Progenitor cell of endocrine pancreas (in vitro differentiated cells): ENCODE measurements at places on chromosomes 4 and X.

DNA sequence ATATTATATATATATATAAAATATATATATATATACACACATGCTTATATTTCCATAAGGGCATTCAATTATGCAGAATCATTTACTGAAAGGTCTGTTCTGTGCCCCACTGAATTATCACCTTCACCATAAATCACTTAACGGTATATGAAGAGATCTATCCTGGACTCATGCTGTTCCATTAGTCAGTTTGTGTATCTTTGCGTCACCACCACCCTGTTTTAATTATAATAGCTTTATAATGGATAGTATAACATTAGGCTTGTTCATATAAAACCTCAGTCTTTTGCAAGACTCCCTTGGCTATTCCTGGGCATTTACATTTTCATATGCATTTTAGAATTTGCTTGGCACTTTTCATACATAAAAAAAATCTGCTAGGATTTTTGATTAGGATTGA, 19.1 kb downstream of the WDR17 start:
- DNase-seq, result no peak

GRCh38 chrX:19293606-19294325, 50.0 kb upstream of the PDHA1 start:
- DNase-seq, result no peak

- no peak for DNase-seq
These were observed 119.9 kb upstream of the POF1B start for GRCh38 chrX:85499400-85499799.

DNA sequence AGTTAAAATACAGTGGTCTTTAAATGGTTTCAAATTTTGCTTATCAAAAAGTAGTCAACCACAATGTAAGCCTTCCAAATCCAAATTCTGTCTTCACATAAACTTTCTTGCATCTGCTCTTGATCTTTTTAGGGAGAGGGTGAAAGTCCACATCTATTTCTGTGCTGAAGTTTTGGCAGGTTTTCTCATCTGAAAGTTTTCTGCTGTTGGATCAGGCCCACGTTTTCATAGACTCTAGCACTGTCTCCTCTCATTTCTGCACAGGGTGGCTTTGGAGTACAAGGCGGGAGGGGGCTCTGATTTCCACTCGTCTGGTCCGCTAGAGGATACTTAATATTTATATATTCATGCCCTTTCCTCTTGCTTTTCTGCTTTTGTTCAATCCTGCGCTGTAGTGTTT, 18.1 kb upstream of the TMEM150C start:
- no peak for DNase-seq

DNA sequence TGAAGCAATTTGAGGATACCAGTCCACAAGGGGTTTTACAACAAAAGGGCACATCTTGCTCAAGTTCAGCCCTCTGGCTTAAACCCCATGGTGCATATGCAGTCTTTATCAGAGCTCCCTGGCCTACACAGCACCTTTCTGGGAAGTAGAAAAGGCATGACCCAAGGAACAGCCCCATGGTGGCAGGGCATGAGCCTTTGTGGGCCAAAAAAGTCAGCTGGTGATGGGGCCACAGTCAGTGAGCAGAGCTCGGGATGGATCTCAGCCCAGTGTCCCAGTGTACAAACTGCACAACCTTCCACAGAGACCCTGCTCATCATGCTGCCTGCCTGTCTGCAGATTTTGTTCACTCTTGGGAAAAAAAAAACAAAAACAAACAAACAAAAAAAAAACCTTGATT, 22.3 kb upstream of the TMEM165 start:
- no peak for DNase-seq

- no peak for DNase-seq
These were observed 733 bp downstream of the CCNA2 start for GRCh38 chr4:121822796-121823504.

GRCh38 chr4:15719506-15719905, 16.6 kb downstream of the BST1 start:
- no peak for DNase-seq

GRCh38 chrX:11431786-11432185, 138.6 kb downstream of the AMELX start:
- DNase-seq, result no peak

- DNase-seq, result no peak
These were observed 76.0 kb downstream of the FAT4 start for GRCh38 chr4:125390727-125391126.

- no peak for DNase-seq
These were observed 190.0 kb upstream of the NEIL3 start for GRCh38 chr4:177119691-177120090.

DNA sequence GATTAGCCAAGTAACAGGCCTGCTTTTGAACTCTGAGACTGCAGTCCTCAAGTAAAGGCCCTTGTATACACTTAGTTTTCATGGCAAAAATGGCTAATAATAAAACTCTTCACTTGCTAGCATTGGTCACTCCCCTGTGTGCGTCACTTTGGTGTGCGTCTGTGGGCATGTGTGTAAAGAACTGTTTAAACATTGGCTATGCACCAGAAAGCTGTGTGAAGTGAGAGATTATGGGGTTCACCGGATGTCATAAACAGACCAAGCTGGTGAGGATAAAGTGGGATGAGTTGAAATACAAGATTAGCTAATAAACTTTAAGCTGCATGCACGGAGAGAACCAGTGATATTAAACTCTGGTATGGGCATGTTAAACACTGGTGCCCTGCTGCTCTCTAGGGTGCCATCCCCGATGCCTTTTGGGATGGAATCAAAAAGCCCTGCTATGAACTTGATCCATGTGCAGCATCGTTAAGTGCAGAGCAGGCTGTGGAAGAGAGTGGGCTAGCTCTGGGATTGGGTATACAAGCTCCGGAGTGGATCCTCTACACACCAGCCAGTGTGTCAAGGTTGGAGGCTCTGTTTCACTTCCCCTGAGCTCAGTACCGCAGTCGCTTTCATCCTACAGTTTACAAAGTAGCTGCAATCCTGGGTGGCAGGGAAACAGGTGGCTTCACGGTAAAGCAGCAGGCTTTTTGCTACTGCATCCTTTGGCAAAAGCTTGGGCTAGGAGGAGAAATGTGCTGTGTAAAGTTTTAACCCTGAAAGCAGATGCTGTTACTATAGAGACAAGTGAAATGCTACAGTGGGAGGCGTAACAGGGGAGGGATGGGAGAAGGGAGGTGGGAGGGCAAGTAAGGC, 108.3 kb upstream of the SLC4A4 start:
- no peak for DNase-seq

GRCh38 chrX:37348971-37349220, 268 bp upstream of the PRRG1 start:
- no peak for DNase-seq

GRCh38 chr4:88802585-88803286, 105.1 kb upstream of the NAP1L5 start:
- DNase-seq, result no peak

DNA sequence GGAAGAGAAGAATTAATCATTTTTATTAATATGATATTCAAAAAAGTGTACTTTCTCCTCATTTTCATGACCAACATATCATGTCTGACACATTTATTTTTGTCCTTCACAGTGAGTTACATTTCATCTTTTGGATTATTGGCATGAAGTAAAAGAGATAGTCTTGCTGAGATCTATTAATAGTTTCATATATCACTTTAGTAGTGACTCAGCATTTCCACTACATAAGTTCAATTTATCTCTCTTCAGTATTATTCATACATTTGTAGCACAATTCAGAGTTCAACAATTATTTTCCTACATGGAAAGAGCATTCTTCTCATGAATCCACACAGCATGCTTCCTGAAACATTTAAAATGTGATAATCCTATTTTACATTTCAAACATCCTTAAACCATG, 1461.1 kb downstream of the TECRL start:
- DNase-seq, result no peak

DNA sequence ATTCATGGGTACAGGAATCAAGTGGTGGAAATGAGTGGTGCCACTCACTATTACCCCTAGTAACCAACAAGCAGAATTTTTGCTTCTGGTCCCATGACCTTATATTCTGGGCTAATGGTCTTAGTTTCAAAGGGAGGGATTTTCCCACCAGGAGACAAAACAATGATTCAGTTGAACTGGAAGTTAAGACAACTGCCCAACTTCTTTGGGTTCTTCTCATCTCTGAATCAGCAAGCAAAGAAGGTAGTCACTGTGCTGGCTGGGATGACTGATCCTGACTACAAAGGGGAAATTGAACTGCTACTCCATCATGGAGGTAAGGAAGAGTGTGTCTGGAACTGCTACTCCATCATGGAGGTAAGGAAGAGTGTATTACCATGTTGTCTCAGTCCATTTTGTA, 87.2 kb downstream of the IL13RA2 start:
- DNase-seq, result no peak

GRCh38 chr4:38891051-38891983, 23.7 kb downstream of the FAM114A1 start:
- DNase-seq, result no peak

DNA sequence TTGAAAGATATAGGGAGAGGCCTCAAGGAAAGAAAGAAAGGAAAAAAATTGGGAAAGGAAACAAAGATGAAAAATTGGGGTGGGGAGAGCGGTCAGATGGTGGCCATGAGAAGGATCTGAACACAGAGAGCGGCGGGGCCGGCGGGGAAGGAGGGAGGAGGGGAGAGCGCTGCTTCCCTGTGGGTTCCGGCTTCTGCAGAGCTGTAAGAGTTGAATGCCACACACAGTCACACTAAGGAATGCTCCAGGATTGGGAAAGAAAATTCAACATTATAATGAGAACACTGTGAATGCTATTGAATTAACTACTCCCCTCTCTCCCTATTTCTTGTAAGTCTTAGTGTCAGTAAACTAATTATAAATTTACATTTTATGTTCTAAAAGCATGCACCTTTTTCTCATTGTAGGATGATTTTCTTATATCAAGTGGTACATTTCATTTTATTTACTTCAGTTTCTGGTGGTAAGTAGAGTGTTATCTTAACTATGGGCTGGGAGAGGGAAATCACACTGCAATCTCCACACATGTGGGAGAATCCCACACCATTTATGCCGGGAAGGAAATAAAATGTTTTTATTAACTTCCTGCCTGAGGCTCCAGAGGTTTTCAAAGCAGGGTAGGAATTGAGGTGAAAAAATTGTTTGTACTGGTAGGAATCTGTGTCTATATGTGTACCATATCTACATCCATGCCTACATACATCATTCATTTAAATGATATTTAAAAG, 904 bp downstream of the F11 start:
- DNase-seq, result no peak

- no peak for DNase-seq
These were observed 5.1 kb upstream of the PRDX4 start for GRCh38 chrX:23662187-23662586.

GRCh38 chrX:136525738-136526606, 6.0 kb upstream of the VGLL1 start:
- DNase-seq, result no peak

GRCh38 chr4:25908491-25908901, 5.5 kb upstream of the SMIM20 start:
- no peak for DNase-seq
